Large intestine (tissue), 12 donors: ENCODE measurements at places on chromosomes 1 and 21. TPM values are rescaled to one million over a fixed set of nuclear protein-coding genes. Genes with fewer than 3 reads are reported as not detected.

CNIH3 gene
- 2.1 TPM for polyA plus RNA-seq

GPR25 gene
- polyA plus RNA-seq = 0.16 TPM

TMOD4 gene
- polyA plus RNA-seq = 0.64 TPM

ZYG11A gene
- 0.25 TPM for polyA plus RNA-seq

AGMAT gene
- polyA plus RNA-seq = 51.9 TPM

KCNA2 gene
- 1.2 TPM for polyA plus RNA-seq

OVAAL gene
- not detected for polyA plus RNA-seq

OXCT2 gene
- polyA plus RNA-seq = 2.4 TPM

GRCh38 chr1:109396871-109397580 lies 692 bp downstream of the SORT1 start:
- DNase-seq = peak; percentile 23
- peaks cover 47% of the 10 kb centered on the region for H3K4me1 ChIP-seq
- H3K27ac ChIP-seq = peak overlapping the region; percentile 43

DNA sequence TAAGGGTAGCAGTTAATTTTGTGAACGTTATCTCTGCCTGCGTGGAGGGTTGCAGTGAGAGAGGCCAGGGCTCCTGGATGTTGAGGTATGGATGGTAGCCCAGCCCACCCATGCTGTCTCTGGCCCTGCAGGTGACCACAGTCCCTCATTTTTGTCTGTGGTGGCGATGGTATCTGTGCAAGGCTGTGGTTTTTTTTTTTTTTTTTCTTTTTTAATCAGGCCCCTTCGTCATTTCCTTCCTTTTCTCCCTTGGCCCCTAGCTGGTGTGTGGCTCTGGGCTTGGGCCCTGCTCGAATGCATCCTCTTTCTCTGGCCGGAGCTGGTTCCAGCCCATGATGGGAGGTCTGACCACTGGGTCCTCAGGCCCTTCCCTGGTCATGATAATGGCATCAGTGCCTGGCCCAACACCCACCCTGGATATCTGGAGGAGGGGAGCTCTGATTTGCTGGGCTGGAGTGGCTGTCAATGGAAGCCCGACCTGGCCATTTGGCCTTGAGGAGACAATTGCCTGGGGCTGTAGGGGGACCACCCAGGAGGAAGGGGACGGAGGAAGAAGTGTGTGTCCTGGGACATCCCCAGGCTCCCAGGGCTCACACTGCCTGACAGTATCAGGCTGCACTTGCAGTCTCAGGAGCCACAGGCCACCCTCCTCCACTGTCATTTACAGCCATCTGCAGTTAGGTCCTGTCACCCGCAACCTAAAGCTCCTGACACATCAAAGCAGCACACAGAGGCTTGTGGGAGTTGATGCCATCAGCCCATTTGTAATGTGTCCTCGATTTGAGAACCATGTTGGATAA lies 8.1 kb upstream of the RNF187 start:
- H3K36me3 ChIP-seq = no peaks in the 10 kb centered on the region
- peaks cover 3% of the 10 kb centered on the region for H3K27me3 ChIP-seq
- DNase-seq = no peak
- no peak overlapping the region for H3K4me3 ChIP-seq
- H3K4me1 ChIP-seq = peaks cover 12% of the 10 kb centered on the region

DNA sequence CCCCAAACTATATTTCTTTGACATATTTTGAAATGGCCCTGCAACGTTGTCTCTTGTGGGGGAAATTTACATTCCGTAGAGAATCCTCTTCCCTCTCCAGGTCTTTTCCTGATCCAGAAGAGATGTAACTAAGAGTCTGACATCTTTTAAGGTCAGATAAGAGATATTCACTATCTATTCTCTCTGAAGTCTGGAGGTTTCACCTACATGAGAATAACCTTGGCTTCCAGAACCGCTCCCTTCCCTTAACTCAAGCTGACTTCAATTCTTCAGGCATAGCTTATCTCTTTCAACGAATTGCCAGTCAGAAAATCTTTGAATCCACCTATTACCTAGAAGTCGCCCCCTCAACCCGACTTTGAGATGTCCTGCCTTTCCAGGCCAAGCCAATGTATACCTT lies 9.9 kb downstream of the FCRLB start:
- no peak overlapping the region for H3K27ac ChIP-seq
- H3K36me3 ChIP-seq = no peaks in the 10 kb centered on the region
- DNase-seq = no peak
- H3K27me3 ChIP-seq = peaks cover 29% of the 10 kb centered on the region

- H3K27ac ChIP-seq = no peak overlapping the region
- H3K27me3 ChIP-seq = no peaks in the 10 kb centered on the region
- no peaks in the 10 kb centered on the region for H3K36me3 ChIP-seq
- no peak for DNase-seq
- H3K4me1 ChIP-seq = no peaks in the 10 kb centered on the region
Measured at GRCh38 chr1:205071801-205072200, 12.5 kb downstream of the TMEM81 start.

DNA sequence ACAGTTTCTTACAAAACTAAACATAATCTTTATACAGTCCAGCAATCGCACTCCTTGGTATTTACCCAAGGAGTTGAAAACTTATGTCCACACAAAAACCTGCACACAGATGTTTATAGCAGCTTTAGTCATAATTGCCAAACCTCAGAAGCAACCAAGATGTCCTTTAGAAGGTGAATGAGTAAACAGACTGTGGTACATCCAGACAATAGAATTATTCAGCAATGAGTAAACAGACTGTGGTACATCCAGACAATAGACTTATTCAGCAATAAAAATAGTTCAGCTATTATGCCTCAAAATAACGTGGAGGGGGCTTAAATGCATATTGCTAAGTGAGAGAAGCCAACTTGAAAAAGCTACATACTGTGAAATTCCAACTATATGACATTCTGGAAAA lies 87.0 kb upstream of the GALNT2 start:
- no peak overlapping the region for H3K27ac ChIP-seq
- H3K4me1 ChIP-seq = no peaks in the 10 kb centered on the region
- no peaks in the 10 kb centered on the region for H3K36me3 ChIP-seq
- H3K4me3 ChIP-seq = no peak overlapping the region
- no peaks in the 10 kb centered on the region for H3K27me3 ChIP-seq

GRCh38 chr1:107824946-107825345 lies 140.0 kb downstream of the VAV3 start:
- no peaks in the 10 kb centered on the region for H3K36me3 ChIP-seq
- H3K27ac ChIP-seq = no peak overlapping the region
- no peaks in the 10 kb centered on the region for H3K4me1 ChIP-seq
- no peak for DNase-seq
- no peaks in the 10 kb centered on the region for H3K27me3 ChIP-seq
- H3K4me3 ChIP-seq = no peak overlapping the region

- H3K36me3 ChIP-seq = no peaks in the 10 kb centered on the region
- H3K4me3 ChIP-seq = no peak overlapping the region
- H3K27ac ChIP-seq = no peak overlapping the region
- DNase-seq = no peak
- H3K27me3 ChIP-seq = peaks cover 3% of the 10 kb centered on the region
Measured at GRCh38 chr1:10908266-10908665, 104.2 kb upstream of the TARDBP start.

- no peaks in the 10 kb centered on the region for H3K27me3 ChIP-seq
- H3K4me1 ChIP-seq = peaks cover 22% of the 10 kb centered on the region
- peaks cover 52% of the 10 kb centered on the region for H3K36me3 ChIP-seq
- DNase-seq = no peak
Measured at GRCh38 chr1:28510273-28510969, 4.6 kb downstream of the RCC1 start.

- DNase-seq = no peak
- H3K4me1 ChIP-seq = peaks cover 9% of the 10 kb centered on the region
- H3K4me3 ChIP-seq = no peak overlapping the region
Measured at GRCh38 chr1:228058949-228059633, 23.4 kb upstream of the ARF1 start.

DNA sequence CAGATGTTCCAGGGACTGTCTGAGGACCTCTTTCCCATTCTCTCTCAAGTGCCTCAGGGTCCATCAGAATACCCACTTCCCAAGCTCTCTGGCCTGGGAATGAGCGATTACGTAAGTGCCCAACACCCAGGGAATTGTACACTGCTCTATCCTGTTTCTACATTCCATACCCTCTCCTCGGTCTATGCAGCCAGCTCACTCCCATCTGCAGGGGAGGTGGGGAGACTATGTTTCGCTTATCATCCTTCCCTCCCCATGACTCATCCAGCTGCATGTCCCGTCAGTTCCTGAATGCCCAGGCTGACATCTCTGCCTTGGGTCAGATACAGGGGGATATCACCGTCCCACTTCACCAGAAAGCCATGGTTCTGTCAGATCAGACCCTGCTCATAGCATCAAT lies 34.5 kb upstream of the CD1D start:
- DNase-seq = no peak
- no peak overlapping the region for H3K4me3 ChIP-seq
- H3K27me3 ChIP-seq = no peaks in the 10 kb centered on the region
- no peaks in the 10 kb centered on the region for H3K36me3 ChIP-seq

DNA sequence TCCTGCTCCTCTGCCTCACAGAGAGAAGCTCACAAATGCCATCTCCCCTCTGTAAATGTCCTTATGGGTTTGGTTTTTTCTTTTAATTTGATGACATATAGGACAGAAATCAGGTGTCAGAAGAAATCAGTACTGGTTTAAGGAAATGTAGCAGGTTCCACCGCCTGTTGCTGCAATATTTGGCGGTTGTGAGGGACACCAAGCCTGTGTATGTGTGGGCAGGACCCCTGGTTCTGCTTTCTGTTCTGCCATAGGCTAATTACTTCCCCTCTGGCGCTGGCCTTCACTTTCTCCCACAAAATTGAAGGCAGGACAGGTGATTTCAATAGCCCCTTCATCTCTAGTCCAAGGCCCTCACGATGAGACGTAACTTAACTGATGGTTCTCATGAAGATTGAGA lies 69.2 kb downstream of the PRDM2 start:
- no peak for DNase-seq
- H3K36me3 ChIP-seq = peaks cover 13% of the 10 kb centered on the region
- no peak overlapping the region for H3K4me3 ChIP-seq
- H3K27ac ChIP-seq = no peak overlapping the region
- no peaks in the 10 kb centered on the region for H3K4me1 ChIP-seq

DNA sequence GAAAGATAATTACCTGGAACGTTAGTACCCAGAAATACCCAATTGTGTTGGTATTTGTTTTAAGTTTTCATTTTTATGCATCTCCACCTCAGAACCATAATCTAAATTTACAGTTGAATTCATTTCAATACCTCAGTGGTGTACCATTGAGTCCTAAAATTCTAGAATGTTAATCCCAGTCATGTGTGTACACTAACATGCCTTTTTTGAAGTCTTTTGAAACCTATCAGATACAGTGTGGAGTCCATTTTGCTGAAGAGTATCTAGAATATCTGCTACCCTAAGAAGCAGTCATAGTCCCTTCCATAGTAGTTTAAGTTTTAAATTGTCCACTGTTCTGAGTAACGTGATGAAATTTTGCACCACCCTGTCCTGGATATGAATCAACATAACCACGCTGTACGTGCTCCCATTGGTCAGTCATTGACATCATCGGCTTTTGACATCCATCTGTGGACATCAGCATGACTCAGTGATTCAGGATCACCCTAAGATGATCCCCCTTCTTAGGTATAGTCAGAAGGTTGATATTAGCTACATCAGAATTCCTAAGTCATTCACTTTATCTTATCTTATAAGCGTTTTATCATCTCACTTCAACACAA lies 7.5 kb upstream of the ASH1L start:
- H3K4me3 ChIP-seq = no peak overlapping the region
- H3K27me3 ChIP-seq = no peaks in the 10 kb centered on the region
- H3K4me1 ChIP-seq = no peaks in the 10 kb centered on the region

- no peaks in the 10 kb centered on the region for H3K4me1 ChIP-seq
- H3K4me3 ChIP-seq = no peak overlapping the region
- DNase-seq = no peak
- no peaks in the 10 kb centered on the region for H3K27me3 ChIP-seq
- H3K27ac ChIP-seq = no peak overlapping the region
Measured at GRCh38 chr1:180345148-180345547, 115.1 kb downstream of the LHX4 start.

- H3K27me3 ChIP-seq = no peaks in the 10 kb centered on the region
- no peaks in the 10 kb centered on the region for H3K36me3 ChIP-seq
- H3K27ac ChIP-seq = no peak overlapping the region
- no peaks in the 10 kb centered on the region for H3K4me1 ChIP-seq
Measured at GRCh38 chr1:182515556-182515955, 65.6 kb downstream of the RGSL1 start.

DNA sequence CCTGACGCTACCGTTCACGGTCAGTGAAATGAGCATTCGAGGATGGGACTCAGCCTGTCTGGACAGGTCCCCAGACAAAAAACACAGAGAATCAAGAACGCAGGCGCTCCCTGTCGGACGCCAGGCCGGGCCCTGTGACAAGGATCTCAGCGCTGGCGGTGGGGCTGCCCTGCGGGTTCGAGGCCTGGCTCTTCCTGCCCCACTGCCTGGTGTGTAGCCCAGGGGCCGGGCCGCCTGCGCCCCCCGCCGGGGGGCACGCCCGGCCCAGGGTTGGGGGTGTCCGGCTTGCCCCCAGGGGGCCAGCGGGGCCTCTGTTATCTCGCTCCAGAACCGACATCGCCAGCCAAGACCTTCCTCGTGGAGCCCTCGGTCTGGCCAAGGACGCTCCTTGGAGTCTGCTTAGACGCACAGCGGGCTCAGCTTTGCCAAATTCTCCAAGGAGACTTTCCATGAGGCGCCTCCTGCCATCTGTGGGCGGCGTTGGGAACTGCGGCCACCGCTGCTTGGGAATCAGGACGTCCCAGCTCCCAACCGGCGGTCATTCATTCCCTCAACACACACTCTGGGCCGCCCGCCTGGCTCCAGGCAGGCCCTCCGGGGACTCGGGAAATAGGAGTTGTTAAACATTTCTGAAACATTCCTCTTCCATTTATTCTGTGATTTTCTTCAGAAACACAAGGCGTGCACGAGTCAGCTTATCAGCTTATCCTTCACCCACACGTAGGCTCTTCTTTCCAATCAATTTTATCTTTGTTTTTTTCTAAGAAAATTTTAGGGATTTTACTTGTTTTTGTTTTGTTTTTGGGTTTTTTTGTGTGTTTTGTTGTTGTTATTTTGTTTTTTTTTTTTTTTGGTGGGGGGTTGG lies 11.3 kb upstream of the RIPK4 start:
- no peaks in the 10 kb centered on the region for H3K36me3 ChIP-seq
- DNase-seq = peak; percentile 63
- peaks cover 28% of the 10 kb centered on the region for H3K4me1 ChIP-seq
- no peak overlapping the region for H3K4me3 ChIP-seq
- no peak overlapping the region for H3K27ac ChIP-seq

GRCh38 chr1:210758761-210759160 lies 375.2 kb downstream of the KCNH1 start:
- no peak for DNase-seq
- H3K36me3 ChIP-seq = no peaks in the 10 kb centered on the region
- H3K4me3 ChIP-seq = no peak overlapping the region
- no peak overlapping the region for H3K27ac ChIP-seq
- H3K4me1 ChIP-seq = no peaks in the 10 kb centered on the region

DNA sequence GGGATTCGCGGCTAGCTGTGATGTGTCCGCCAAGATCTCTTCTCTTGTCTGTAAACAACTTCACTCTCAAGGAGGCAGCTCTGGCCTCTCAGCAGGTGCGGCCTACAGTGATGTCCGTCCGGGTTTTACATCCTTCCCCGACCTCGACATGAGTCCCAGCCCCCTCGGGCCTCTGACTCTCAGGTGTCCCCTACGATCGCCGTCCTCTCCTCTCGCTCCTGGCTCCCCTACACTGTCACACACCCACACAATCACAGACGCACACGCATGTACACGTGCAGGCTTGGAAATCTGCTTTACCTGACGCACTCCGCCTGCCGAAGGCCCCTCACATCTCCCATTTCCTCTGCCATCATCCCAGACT lies 797 bp upstream of the RSPH1 start:
- no peaks in the 10 kb centered on the region for H3K36me3 ChIP-seq
- H3K4me3 ChIP-seq = peak overlapping the region; percentile 65
- peak; percentile 74 for DNase-seq
- peak overlapping the region; percentile 78 for H3K27ac ChIP-seq

- H3K27me3 ChIP-seq = no peaks in the 10 kb centered on the region
- no peak overlapping the region for H3K4me3 ChIP-seq
- peaks cover 20% of the 10 kb centered on the region for H3K4me1 ChIP-seq
- DNase-seq = no peak
Measured at GRCh38 chr1:16209132-16209846, 3.2 kb downstream of the ARHGEF19 start.
